ENCODE measurements at places on chromosomes 2 and 18.

DNA sequence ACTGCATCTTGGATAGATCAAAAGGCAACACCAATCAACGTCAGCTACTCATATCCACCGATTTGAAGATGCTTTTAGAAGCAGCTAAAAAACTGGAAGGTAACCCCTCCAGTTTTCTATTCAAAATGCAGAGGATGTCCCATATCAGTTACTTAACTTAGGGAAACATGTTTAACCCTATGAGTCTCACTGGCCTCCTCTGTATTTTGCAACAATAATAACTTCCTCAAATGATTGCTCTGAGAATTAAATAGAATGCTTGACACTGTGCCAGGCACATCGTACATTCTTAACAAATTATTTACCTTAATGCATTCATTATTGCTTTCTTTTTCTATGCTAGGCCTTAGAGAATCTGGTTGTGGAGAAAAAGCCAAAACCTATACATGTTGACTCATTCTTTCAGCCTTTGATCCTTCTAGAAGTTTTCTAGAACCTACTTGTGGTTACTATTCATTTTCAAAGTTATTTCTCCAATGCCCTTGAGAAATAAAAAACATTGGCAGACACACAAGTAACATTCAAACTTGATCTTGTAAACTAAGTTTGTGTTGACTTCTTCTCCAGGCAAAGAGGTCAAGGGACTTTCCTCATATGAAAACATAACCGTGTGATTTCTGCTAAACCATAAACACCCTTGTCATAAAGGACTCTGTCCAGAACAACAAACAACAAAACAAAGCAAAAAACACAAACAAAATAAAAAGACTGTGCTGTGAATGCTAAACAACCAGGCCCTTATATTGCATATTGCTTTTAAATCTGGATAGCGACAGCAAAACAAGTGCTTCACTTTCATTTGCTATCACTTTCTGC lies 4.6 kb downstream of the DOCK10 start:
- no peak for DNase-seq

- DNase-seq: no peak
Measured at GRCh38 chr2:121473512-121473911, 57.2 kb upstream of the RNU4ATAC start.

- DNase-seq: no peak
Measured at GRCh38 chr2:187988348-187988747, 303.3 kb upstream of the GULP1 start.

GRCh38 chr2:43609290-43609918 lies 13.6 kb upstream of the THADA start:
- peak; percentile 63 for DNase-seq

DNA sequence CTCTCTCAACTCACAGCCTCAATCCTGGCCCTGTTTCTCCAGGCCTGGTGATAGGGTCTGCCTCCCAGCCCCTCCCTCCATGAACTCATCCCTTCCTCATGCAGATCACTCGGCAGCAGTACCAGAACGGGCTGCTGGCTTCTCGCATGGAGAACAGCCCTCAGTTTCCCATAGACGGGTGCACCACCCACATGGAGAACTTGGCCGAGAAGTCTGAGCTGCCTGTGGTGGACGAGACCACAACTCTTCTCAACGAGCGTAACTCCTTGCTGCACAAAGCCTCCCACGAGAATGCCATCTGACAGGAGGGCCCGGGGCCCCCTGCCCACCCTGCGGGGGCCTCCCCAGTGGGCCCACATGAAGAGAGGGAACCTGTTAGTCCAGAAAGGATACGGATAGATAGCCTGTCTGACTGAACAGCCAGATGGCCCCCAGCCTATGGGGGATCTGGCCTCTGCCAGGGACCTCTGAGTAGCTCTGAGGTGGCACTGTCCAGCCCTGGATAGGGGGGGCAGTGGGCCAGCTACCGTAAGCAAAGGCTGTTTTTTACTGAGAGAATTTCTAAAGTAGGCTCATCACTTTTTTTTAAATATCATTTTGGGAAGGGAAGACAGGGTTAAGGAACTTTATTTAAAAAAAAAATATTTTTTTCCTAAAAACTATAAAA lies 6.7 kb upstream of the CNNM3 start:
- DNase-seq: no peak

DNA sequence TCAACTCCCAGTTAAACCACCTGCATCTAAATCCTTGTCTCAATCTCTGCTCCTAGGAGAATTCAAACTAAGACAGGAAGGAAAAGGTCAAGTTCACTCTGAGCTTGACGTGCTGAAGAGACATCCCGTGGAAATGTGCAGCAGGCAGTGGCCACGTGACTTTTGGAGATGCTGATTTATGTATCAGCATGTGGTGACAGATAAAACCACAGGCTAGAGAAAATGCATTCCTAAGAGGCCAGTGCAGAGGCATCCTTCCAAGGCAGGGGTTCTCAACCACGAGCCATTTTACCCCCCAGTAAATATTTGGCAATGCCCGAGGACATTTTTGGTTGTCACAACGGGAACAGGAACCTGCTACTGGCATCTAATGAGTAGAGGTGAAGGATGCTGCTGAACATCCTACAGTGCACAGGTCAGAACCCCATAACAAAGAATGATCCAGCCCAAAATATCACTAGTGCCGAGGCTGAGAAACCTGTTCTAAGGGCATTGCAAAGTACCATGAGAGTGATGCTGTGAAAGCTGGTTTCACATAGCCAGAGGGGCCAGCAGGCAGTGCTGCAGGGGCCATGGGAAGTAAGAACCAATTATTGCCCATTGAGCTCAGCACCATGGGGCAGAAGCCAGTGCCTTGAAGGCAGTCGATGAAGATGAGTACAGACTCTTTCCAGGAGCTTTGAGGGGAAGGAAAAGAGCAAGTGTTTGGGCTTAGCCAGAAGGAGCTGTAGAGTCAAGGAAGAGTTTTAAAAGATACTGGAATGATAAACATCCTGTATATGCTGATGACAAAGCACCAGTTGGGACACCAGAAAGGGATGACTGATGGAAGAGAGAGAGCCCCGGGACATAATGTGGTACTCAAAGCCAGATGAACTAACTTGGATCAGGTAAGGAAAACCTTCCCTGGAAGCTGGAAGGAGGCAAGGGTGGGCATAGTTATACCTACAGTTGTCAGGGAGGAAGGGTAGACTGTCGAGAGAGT lies 174.6 kb downstream of the HAUS1 start:
- peak; percentile 64 for DNase-seq

- DNase-seq: peak; percentile 54
Measured at GRCh38 chr2:105179469-105180372, 61.8 kb upstream of the GPR45 start.

DNA sequence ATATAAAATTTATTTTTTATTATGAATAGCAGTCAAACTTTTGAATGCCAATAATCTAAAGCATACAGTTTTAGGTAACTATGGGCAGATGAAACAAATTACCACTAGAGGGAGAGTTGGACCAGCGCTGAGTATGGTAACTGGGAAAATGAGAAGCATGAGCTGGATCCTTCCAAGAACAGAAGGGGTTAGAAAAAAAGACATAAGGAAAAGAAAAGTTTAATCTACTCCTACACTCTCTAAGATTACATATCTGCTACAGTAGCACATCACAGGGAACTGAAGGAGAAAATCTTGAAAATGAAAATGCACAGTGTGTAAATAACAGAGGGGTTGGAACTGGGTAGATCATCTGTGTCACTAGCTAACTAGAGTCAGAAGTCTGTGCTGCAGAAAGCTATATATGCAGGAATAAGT lies 15.5 kb downstream of the REG3G start:
- DNase-seq: no peak

GRCh38 chr2:73946666-73947065 lies 20.0 kb downstream of the DGUOK start:
- DNase-seq: no peak

DNA sequence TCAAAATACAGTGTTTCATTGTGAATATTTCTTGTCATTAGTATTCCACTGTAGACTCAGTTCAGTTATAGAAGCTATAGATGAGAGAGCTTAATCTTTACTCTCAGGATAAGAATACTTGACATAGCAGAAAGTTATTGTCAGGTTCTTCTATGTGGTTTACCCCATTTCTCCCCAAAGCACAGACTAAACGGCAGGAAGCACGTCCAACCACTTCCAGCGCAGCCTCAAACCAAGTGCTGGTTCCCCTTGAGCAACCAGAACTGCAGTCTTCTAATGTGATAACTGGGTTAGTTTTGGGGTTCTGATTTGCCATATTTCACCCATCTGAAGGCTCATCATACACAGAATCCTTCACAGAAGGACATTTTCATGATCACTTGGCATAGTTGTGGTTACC lies 324.7 kb downstream of the SLC8A1 start:
- DNase-seq: no peak

- DNase-seq: no peak
Measured at GRCh38 chr2:113895301-113895700, 5.4 kb downstream of the ACTR3 start.

DNA sequence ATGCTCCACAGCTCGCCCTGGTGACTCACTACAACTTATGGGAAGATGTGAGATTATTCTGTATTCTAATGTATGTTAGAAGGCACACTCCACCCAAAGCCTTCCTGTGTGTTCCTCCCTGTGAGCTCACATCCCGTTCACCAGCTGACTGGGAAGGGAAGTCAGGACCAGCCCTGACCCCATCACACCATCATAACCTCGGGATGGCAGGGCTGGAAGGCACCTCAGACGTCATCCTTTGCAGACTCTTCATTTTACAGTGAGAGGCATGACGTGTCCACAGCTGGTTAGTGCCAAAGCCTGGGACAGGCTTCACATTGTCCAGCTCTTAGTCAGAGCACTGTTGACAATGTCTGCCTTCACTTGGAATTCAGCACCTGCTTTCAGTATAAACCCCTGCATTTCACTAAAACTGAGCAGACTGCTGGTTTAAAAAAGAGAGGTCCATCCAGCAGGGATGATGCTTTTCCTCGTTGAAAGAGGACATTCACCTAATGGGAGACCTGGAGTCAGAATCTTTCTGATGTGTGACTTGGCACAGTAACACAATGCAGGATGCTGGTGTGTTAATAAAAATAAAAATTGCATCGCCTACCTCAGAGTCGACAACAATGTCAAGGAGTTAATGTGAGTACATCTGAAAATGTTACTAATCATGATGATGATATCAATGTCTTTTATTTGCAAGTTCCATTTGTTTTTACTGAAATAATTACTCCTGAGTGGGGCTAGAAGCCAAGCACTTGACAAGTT lies 418.0 kb upstream of the TNP1 start:
- peak; percentile 83 for DNase-seq

- no peak for DNase-seq
Measured at GRCh38 chr2:27162151-27163121, 13.6 kb downstream of the TCF23 start.

DNA sequence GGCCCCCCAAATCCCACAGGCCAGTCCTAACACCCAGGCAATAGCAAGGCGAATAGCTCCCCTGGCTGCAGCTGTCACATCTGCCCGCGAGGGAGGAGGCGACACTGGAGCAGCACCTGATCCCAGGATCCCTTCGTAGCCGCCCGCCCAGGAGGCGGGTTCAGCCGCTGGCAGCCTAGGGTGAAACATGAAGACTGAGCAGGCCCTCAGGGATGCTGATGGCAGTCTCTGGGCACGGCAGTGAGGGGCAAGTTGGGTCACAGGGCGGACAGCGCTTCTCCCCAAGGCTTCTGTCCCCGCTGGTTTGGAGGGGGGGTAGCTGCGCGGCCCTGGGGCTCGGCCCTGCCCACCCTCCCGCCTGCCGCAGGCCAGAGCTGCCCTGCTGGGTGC lies 1.9 kb downstream of the DNMT3A start:
- no peak for DNase-seq

All from AG20443 (cell line).